Melanocyte of skin (primary cell): ENCODE measurements at places on chromosomes 6 and 20. TPM values are rescaled to one million over a fixed set of nuclear protein-coding genes. Genes with fewer than 3 reads are reported as not detected.

Gene DLL1
- total RNA-seq, result 0.31 and 1.7 TPM in 2 replicates

Gene LKAAEAR1
- 0.36 TPM in 1 of 2 replicates, not detected in the other for total RNA-seq

Gene MAP7
- total RNA-seq, result 0.93 and 1.00 TPM in 2 replicates

Gene FIG4
- total RNA-seq, result 27.5 and 36.3 TPM in 2 replicates

Gene PDRG1
- total RNA-seq, result 2.1 and 2.2 TPM in 2 replicates

Gene FAM135A
- 9.3 and 16.4 TPM in 2 replicates for total RNA-seq

Gene HLA-C
- 74.1 and 1,054 TPM in 2 replicates for total RNA-seq

Gene KAT14
- total RNA-seq, result 18.9 and 28.0 TPM in 2 replicates

Gene FKBP1A
- 87.8 and 156 TPM in 2 replicates for total RNA-seq

Gene REM1
- not detected in 2 replicates for total RNA-seq

Gene RGS19
- 7.3 and 8.3 TPM in 2 replicates for total RNA-seq

Gene HCRTR2
- total RNA-seq, result not detected in 2 replicates

Gene SLC22A2
- not detected in 2 replicates for total RNA-seq

Gene EFCAB8
- total RNA-seq, result 1.1 TPM in 1 of 2 replicates, not detected in the other

Gene CPXM1
- not detected in 2 replicates for total RNA-seq

Gene PRSS35
- total RNA-seq, result under 0.01 TPM in 1 of 2 replicates, not detected in the other

Gene KCNK16
- not detected in 2 replicates for total RNA-seq

Gene SLC39A7
- 58.3 and 62.0 TPM in 2 replicates for total RNA-seq

Gene SUMO4
- 3.4 and 3.7 TPM in 2 replicates for total RNA-seq
